T-helper 22 cell (primary cell): ENCODE measurements at places on chromosomes 7 and 10.

- no peak for DNase-seq
Measured at GRCh38 chr7:157360483-157361025, 23.8 kb downstream of the DNAJB6 start.

- DNase-seq: no peak
Measured at GRCh38 chr10:49745756-49746155, 16.4 kb downstream of the OGDHL start.

DNA sequence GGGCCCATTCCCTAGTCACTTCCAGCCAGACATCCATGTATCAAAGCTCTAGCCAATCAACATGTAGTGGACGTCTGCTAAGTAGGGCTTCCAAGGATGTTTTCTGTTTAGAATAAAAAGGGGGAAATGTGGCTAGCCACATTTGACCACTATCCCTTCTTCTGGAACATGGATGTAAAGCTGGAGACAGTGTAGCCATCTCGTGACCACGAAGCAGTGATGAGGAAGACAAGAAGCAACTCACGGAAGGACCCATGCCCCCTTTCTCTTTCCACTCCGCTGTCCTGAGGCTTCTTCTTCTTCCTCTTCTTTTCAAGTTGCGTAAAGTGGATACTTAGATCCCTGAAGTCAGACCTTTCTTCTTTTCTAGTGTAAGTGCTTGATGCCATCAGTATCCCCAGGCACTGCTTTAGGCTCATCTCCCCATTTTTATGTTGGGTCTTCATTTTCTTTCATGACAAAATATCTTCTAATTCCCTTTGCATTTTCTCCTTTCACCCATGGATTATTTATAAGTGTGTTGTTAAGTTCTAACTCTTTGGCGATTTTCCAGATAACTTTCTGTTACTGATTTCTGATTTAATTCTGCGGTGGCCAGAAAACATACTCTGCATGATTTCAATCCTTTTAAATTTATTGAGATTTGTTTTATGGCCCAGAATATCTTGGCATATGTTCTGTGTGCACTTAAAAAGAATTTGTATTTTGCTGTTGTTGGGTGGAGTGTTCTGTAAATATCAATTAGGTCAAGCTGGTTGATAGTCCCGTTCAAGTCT, 594.5 kb downstream of the SDK1 start:
- DNase-seq: no peak

DNA sequence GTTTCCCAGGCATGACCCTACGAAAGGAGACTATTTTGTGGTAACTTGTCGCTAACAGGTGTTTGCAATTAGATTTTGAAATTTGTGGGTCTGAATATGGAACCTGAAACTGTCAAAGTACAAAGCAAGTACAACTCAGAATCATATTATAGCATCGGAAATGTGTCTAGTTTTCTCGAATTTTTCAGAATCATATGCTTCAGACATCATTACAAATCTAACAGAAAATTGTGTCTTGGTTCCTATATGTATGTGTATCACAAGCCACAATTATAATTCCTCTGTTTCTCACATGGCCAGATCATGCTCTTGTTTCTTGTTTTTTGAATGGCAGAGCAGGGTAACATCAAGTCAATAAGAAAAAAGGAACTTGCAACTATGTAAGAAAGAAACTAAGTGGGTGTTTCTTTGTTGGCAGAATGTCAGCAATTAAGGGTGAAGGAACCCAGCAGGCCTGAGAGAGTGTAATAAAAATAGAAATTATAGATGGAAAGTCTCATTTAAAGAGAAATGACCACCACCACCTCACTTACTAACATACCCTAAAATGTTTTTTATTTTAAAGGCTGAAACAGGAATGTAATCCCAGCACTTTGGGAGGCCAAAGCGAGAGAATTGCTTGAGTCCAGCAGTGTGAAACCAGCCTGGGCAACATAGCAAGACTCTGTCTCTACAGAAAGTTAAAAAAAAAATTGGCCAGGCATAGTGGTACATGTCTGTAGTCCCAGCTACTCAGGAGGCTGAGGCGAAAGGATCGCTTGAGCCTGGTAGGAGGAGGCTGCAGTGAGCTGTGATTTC, 51.3 kb downstream of the PRTFDC1 start:
- no peak for DNase-seq

- DNase-seq: no peak
Measured at GRCh38 chr7:17146621-17147020, 151.8 kb upstream of the AHR start.

DNA sequence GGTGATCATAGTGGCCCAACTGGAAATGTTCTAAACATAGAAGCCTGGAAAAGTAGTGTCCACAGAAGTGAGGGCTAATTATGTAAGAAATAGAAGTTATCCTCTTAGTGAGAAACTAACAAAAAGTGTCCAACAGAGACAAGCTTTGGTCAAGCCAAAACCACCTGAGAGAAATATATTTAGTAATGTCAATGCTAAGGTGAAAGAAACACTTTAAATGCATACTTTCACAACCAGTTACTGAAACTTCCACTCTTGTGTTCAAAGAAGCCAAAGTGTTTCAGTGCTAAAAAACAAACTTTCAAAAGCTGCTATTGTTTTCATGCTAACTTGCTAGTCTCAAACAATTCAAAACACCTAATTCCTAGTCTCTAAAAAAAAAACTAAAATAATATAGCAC, 18.1 kb downstream of the RAB11FIP2 start:
- no peak for DNase-seq

GRCh38 chr10:16386855-16387254, 50.0 kb upstream of the PTER start:
- no peak for DNase-seq

- DNase-seq: no peak
Measured at GRCh38 chr10:130543794-130544193, 407.6 kb downstream of the GLRX3 start.

DNA sequence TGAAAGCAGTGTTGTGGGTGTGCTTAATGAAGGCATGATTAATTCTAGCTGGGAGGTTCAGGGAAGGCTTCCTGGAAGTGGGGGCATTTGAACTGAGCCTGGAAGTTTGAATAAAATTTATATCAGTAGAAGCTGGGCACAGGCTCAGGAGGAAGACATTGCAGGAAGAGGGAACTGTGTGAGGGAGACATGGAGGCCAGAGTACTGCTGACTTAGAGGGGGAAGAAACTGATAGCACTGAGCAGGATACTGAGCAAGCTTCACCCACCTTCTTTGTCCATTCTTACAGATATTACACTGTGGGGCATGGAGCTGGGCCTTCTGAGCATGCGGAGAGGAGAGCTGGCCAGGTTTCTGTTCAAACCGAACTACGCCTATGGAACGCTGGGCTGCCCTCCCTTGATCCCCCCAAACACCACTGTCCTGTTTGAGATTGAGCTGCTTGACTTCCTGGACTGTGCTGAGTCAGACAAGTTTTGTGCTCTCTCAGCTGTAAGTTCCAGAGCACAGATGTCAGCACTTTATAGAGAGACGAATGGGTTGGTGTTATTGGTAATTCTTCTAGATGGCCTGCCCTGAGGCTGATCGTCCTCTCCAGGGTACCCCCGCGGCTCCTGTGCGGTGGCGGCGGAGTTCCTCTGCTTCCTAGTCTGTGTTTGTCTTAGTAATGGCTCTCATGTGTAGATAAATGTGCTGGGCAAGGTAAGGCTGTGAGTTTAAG, 2.1 kb downstream of the FKBP6 start:
- DNase-seq: no peak

DNA sequence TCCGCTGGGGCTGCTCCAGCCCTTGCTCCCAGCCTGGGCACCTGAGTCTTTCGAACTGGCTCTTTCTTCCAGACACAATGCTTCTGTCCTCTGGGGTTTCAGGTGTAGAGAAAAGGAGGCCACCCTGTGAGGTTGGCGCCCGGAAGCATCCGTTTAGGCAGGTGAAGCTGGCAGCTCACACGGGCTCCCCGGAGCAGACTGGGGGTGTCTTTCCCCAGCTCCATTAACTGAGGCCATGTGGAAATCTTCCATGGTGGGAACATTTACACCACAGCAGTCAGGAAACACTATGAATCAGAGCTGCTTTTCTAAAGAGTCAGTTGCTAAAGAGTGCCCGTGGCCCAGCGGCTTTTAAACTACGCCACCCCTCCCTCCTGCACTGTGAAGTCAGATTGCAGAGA, 29.2 kb downstream of the PRKAG2 start:
- no peak for DNase-seq

DNA sequence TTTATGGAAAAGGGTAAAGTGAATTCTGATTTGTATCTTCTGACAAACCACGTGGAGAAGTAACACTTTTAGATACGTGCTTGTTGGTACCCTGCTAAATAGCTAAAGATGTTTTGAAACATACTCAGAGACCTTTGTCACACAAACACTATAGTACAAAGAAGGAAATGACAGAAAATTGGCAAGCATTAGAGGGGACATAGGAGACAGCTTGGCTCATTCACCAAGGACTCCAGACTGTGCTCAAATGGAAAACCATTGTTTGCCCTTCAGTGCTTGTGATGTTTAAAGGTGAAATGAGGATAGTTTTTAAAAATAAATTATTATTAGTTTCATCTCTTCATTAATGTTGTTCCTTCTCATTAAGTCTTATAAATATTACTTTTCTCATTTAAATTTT, 34.0 kb upstream of the CD36 start:
- no peak for DNase-seq

DNA sequence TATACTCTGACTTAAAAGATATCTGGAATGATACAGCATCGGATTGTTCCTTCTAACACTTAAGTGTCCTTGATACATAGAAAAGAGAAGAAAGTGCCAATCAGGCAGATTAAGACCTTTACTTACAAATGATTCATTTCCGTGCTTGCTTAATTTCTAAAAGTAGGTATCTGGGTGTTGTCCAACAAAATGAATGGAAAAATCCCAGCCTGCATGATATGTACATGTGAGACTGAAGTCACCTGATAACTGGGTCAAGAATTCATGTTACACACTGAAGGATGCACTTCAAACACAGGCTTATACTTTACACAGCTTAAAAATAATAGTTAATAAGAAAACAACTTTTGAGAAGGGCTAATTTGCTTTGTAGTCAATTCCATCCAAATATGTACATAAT, 25.2 kb upstream of the PLXDC2 start:
- DNase-seq: no peak

GRCh38 chr10:54622017-54622416, 179.0 kb downstream of the PCDH15 start:
- no peak for DNase-seq

- no peak for DNase-seq
Measured at GRCh38 chr10:72081772-72082590, 6.4 kb downstream of the SPOCK2 start.

- no peak for DNase-seq
Measured at GRCh38 chr10:70320751-70321150, 36.9 kb upstream of the NPFFR1 start.

DNA sequence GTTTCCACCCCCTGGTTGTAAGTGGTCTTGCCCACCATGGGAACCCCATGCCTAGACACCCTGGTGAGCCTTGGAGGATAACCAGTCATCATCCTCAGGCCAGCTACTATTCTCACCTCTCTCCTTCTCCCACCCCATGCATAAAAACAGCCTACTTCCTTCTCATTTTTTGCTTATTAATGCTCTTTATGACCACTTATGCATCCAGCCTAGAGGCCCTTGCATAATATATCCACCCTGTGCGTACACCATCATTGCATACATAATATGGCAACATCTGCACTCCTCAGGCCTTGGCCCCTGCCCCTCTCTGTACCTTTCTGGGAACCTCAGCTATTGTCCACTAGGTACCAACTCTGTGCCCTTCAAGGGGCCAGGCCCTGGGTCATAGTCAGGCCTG, 91.0 kb downstream of the CDH23 start:
- no peak for DNase-seq

- no peak for DNase-seq
Measured at GRCh38 chr10:86655173-86655540, 810 bp downstream of the OPN4 start.

DNA sequence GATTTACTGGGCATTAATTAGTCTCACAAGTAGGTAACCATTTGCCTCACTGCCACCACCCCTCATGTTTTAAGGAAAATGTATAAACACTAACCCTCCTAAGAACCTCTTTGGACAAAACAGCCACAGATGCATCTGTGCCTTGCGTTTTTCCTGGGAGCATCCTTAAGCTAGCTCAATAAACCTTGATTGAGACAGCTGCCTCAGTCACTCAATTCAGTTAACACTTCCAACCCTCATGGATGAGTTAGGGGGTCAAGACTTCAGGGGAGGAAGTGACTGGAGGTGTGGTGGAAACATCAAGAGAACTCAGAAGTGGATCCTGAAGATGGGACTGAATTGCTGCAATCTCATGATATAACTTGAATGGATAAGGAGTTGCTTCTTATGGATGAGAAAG, 31.5 kb downstream of the CUL2 start:
- no peak for DNase-seq

DNA sequence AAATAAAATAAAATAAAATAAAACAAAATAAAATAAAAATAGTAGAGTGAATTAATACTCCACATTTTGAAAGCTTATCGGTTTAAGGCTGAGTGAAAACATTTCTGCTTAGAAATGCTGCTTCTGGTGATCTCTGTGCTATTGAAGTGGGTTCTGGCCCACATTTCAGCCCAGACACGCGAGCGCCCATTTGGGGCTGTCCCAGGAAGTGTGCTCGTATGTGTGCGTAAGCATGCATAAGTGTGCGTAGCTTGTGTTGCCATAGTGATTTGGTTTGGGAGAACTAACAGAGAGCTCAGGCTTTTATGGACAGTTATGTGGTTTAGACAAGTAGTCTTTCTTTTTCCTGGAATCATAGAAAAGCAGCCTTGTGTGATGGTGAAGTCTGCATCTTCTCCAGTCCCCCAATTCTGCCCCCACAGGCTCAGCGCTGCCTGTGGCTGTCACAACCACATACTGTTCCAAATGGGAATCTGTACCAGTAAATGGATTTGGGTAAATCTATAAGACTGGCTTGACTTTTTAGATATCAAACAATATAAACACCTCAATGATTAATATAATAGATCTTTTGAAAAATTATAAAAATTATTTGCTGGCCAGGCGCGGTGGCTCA, 29.8 kb upstream of the PURB start:
- DNase-seq: peak; percentile 74

DNA sequence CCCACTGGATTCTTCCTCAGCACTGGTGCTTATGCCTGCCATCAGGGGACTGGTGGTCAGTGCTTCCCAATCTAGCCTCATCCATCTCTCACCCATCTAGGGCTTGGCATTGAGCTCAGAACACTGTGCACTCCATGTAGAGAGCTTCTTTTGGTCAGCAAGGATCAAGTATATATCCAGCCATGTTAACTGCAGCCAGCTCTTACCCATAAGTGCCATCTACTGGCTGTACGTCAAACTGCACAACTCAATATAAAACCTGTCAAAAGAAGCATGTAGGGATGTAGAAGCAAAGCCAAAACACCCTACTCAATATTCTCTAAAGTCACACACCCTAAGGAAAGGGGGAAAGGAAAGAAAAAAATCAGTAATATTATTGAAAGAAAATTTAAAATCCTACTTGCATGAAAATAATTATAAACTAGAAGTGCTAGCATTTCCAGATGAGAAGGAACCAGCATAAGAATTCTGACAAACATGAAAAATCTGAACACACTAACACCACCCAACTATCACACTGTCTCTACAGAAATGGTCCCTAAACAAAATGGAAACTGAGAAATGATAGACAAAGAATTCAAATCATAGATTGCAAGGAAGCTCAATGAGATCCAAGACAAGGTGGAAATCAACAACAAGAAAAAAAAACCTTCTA, 531.1 kb upstream of the STEAP1 start:
- no peak for DNase-seq
